NCI-H524 treated with DMSO at 0.1 percent for 48 hours (cell line): ENCODE measurements at places on chromosomes 7 and 10.

DNA sequence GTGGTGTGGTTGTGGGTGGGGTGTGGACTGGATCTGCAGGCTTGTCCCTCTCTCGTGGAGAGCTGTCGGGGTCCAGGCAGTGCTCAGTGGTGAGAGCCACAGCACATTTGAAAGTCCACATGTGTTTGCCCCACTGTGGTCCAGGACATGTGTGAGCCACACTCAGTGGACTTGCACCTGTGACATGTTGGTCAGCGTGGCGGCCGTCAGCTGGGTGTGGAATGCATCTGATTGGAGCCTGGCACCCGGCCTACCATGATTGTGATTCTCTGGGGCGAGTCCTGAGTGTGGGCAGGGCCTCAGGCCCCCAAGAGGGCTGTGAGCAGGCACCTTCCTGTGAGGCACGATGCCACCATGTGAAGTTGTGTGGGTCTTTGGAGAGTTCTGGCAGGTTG, 77.9 kb downstream of the DNAJB6 start:
- DNase-seq: no peak

DNA sequence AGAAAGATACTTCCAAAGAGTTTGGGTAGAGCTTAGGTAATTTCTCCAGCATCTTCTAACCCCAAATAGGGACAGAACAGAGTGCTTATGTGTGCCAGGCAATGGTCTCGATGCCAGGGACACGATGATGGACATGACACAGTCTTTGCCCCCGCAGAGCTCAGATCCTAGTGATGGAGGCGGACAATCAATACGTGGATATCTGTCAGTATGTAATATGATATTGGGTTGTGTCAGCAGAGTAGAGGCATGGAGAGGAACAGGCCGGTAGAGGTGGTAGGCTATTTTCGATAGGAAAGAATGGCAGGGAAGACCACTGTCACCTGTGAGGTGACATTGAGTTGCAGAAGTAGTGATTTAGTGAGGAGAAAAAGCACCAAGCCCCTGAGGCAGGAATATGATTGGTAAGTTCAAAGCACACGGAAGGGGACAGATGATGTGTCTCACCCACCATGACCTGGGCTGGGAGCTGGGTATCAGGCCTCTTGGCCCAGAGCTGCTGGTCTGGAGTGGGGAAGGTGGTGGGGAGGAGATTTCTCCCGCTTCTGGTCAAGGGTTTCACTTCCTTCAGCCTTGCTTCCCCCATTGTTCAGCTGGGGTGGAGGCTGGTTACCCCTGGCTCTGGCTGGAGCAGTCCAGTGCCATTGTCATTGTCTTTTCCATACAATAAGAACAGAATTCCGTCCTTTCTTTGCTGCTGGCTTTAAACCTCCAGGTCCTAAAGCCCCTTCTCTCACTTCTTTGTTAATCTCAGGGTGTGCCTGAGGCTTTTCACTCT, 36.0 kb upstream of the SRGN start:
- no peak for DNase-seq

GRCh38 chr7:6389728-6390127, 58.0 kb downstream of the DAGLB start:
- DNase-seq: no peak

DNA sequence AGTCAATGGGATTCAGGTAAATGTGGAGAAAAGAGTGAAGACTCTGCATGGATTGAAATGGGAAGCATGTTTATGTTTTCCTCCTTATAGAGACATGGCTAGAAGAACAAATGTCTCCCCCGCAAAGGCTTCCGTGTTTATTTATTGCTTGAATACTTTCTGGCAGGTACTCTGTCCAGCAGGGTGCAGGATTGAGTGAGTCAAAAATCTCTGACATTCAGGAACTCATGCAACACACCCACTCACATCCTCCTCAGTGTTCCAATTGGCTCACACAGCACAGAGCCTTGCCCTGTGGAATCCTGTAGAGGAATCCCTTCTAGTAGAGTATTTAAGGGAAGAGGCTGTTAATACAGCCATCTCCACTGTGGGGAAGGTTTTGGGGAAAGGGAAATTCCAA, 290.3 kb upstream of the VWC2 start:
- no peak for DNase-seq

DNA sequence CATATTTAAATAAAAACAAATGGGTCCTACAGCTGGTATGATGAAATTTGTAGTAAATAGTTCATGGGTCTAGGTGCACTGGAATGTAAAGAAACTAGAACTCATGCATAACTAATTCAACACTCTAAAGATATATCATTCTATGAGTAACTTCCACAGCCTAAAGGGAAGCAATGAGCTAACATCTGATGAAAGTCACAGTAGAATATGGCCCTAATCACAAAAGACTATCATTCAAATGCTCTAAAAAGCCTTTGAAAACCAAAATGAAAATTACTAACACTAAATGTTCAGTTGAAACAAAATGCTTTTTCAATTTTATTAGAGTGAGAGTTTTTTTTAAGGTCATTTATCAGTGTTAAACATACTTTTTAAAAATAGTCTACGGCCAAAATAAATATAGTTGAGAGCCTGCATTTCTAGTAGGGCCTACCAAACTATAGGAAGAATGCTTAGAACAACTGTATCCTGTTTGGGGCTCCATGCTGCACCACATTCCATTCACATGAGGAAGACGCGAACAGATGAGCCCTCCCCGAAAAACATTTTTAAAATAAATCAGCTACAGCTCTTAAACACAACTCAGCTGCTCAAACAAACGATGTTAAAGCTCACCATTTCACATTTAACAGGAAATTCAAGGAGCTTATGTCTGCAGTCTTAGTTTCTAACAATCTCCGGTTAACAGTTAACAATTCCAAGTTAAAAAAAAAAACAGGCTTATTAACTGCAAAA, 134.5 kb downstream of the NRBF2 start:
- no peak for DNase-seq

- DNase-seq: no peak
Observed at GRCh38 chr7:121178869-121179497, 149.8 kb upstream of the WNT16 start.

GRCh38 chr10:126160571-126160970, 227.7 kb downstream of the ADAM12 start:
- DNase-seq: no peak

GRCh38 chr7:45033931-45034290, 33.9 kb downstream of the CCM2 start:
- no peak for DNase-seq

- DNase-seq: no peak
Observed at GRCh38 chr7:101137651-101138212, 10.8 kb downstream of the SERPINE1 start.

DNA sequence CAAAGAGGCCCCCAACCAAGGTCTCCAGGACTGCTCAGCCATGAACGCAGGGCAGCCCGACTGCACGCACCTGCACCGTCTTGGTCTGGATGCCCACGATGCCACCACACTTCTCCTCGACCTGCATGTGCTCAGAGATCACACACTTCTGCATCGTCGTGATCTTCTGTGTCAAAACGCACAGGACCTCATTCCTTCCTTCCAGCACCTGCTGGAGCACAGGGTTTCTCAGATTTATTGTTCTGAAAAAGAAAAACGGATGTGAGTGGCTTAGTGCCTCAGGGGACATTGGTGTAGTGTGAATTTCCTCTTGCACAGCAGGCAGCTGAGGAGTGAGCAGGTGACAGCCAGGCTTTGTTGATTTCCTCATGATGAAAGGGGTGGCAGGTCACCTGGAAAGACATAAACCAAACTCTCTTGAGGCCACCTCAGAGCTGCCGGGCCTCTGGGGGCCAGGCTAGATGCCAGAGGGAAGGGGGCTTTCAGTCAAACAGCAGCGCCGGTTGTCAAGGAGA, 38.2 kb downstream of the GSDME start:
- DNase-seq: no peak

DNA sequence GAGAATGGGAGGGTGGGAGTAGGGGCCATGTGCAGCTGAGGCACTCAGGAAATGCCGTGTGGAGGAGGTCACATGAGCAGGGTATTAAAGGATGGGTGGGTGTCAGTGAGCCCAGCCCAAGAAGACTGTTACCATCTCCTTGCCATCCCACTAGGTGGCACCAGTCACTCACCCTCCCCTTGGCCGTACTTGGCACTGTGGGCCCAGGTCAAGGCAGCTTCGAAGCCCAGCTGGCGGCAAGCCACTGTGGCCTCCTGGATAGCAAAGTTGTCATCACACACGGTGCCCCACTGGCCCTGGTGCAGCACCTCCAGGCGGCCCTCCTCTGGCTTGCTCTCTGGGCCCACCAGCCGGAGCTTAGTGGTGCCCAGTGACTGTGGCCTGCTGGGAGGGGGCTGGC, 5.4 kb downstream of the LOXL4 start:
- no peak for DNase-seq

DNA sequence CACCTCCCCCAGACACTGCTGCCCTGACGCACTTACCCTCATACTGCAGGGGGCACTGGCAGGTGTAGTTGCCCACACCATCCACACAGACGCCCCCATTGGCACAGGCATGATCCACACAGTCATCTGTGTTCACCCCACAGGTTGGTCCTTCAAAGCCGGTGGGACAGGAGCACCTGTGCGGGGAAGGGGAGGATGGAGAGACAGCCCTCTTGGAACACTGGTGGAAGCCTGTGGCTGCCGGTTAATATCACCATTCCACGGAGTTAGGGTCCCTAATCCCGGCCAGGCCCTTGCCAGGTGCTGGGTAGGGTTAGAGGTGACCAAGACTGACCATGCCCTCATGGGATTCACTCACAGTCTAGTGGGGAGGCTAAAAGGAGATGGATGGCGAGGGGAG, 171.8 kb downstream of the SLIT1 start:
- DNase-seq: no peak

- no peak for DNase-seq
Observed at GRCh38 chr10:55786461-55787050, 574.5 kb downstream of the ZWINT start.

DNA sequence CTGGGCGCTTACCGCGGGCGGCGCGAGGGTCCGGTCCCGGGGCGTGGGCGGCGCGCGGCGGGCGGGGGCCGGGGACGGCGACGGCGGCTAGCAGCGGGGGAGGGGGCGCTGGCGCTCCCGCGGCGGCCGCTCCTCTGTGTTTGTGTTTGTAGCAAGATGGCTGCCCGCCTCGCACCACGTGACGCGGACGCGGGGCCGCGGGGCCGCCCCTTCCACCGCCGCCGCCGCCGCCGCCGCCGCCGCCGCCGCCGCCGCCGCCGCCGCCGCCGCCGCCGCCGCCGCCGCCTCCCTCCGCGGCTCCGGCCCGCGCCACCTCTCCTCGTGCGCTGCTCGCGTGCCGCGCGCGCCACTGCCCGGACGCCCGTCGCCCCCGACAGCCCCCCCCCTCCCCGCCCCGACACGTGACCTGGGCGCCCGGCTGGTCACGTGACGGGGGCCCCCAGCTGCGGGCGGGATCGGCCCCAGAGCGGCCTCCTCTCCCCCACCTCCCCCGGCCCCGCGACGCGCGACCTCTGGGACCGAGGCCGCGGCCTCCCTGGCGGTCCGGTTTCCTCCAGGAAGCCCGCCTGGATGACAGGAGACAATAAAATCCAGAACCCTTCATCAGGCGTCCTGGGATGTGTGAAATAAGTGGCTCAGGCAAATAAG, at the start of gene GIGYF1:
Gene GIGYF1 (minus strand): TSS at position 153 of the 648 bp plus-strand sequence. CDS start 6,012 bp downstream, outside the sequence.
- no peak for DNase-seq

DNA sequence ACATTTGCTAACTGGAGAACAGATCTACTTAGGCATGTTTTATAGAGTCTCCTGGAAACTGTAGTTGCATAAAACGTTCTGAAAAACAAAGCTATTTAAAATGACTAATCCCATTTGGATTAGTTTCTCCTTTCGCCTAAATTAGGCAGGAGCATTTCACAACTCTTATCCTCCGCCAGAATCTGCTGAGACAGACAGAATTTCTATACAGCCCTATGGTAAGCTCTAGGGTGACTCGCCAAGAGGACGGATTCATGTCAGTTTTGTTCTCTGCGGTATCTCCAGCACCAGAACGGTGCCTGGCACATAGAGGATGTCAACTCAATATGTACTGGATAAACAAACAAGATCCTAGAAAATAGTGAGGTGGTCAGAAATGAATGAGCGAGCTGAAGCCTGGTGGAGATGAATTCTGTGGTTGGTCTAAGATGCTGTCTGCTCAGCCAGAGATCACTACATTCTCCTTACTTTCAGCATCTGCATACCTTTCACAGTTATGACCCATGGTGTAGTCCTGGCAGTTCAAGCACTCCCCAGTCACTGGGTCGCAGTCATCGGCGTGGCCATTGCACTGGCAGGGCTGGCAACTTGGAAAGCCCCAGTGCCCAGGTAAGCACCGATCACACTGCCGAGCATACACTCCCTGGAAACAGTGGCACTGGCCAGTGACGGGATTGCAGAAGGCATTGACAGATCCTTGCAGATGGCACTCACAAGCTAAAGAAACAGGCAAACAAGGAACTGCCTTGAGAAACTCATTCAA, 44.0 kb downstream of the LAMB1 start:
- DNase-seq: no peak

DNA sequence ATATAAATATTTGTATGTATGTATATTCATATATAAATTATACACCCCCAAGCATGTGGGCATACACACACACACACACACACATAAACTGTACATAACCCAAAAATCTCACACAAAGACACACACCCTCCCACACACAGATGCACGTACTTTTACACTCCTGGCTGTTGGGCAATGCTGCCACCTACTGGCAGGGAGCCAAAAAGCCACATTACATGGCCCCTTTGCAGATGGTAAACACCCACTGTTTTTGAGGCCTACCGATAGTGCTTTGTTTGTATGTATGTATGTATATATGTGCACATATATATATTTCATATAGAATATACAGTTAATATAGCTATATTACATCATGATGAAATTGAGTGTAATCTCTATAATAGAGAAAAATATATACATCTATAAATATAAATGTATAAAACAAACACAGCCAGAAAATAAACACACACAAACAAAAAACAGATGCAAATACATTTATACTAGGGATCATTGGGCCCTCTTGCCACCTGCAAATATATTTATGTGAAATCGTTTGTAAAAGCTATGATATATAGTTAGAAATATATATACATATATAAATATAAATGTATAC, 120.1 kb upstream of the ACBD5 start:
- DNase-seq: no peak

GRCh38 chr10:68492118-68492517, 20.3 kb upstream of the DNA2 start:
- DNase-seq: no peak

DNA sequence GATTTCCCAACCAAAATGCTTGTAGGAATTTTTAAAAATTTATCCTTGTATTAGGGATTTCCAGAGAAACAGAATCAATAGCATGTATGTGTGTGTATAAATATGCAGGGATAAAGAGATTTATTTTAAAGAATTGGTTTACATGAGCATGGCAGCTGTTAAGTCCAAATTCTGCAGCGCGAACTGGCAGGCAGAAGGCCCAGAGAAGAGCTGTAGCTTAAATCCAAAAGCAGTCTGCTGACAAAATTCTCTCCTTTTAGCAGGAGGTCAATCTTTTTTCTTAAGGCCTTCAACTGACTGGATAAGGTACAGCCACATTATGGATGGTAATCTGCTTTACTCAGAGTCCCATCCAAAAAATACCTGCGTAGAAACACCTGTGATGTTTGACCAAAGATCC, 42.0 kb downstream of the PRR15 start:
- DNase-seq: no peak

GRCh38 chr7:2034291-2035201, 198.2 kb downstream of the MAD1L1 start:
- DNase-seq: no peak
